ENCODE measurements at places on chromosomes 1 and 21.

DNA sequence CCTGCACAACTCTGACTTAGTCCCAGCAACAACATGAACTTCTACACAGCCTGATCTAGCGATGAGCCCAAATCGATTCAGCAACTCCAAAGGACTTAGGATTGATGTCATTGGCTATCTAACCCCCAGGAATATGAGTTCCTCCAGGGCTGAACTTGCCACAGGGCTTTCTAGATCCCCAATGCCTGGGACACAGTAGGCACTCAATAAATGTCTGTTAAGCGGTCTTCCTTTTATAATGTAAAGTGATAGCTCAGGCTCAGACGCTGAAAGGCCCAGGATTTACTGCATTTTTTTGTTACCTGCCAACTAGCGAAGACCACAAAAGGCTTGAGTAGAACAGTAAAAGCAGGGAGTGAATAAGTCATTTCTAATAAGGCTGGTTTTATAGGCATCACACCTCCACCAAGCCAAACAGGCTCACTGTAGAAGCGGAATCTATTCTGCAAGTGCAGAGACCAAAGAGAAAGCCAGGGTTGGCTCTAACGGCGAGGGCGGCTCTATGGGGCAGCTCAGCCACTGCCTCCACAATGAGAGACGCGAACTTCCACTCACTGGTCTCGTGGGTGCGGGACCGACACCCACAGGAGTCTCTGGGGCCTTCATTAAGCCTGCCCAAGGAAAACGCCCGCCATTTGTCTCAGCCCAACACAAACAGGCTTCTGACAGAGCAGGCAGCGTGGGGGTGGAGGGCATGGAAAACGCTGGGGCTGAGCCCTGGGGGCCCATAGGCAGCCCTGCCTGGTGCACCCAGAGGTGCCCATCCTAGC is 52.0 kb downstream of the HLCS start:
- no peak for DNase-seq

- no peak for DNase-seq
Measured at GRCh38 chr21:15015622-15016471, 49.0 kb downstream of the NRIP1 start.

DNA sequence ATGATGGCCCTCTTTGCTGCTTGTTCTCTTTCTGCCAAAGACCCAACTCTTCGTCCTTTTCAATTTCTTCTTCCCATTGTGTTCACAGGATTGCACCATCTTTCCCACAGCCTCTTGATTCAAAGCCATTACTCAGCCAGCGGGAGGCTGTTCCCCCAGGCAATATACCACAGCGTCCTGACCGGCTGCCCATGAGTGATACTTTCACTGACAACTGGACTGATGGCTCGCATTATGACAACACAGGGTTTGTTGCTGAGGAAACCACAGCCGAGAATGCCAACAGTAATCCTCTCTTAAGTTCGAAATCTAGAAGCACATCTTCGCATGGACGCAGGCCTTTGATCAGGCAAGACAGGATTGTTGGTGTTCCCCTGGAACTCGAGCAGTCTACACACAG is 167.4 kb downstream of the LRRC40 start:
- DNase-seq, result no peak

- DNase-seq, result no peak
Measured at GRCh38 chr21:19218163-19218562, 814.6 kb upstream of the TMPRSS15 start.

GRCh38 chr1:40691538-40692428 is at the start of gene NFYC:
TSS of gene NFYC (plus strand) at chr1:40691704. CDS start at chr1:40738844, 47,140 bp downstream.
- DNase-seq, result peak; percentile 97

DNA sequence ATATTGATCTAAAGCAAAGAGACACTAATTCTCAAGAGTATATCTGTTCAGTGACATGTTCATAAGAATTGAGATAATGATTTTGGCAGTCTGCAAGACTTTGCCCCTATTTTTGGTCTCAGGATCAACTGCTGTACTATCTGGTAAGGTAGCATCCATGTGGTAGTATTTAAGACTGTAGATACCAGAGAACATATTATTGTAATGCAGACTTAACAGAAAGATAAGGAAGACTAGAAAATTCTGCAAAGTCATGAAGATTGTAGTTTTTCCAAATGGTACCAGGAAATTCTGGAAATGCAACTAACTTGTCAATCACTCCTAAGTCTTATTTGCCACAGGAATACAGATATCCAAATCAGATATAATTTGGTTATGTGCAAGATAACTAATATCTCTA is 35.1 kb downstream of the RNF2 start:
- DNase-seq, result no peak

DNA sequence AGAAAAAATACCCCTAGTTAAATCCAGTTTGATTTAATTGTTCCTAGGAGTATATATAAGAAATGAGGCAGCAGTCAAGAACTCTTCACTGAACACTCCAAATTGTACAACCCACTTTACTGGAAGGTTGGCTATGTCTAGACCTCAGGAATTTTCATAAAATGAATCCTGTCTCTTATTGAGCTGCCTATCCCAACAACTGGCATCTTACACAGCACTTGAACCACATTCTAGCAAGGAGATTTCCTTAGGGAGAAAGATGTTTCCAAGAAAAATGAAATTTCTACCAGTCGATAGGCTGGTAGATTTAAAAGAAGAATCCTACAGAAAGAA is 16.3 kb downstream of the RNF19B start:
- no peak for DNase-seq

GRCh38 chr1:179042087-179042486 is 16.4 kb downstream of the FAM20B start:
- DNase-seq, result no peak

GRCh38 chr1:79363430-79363829 is 356.9 kb upstream of the ADGRL4 start:
- DNase-seq, result no peak

DNA sequence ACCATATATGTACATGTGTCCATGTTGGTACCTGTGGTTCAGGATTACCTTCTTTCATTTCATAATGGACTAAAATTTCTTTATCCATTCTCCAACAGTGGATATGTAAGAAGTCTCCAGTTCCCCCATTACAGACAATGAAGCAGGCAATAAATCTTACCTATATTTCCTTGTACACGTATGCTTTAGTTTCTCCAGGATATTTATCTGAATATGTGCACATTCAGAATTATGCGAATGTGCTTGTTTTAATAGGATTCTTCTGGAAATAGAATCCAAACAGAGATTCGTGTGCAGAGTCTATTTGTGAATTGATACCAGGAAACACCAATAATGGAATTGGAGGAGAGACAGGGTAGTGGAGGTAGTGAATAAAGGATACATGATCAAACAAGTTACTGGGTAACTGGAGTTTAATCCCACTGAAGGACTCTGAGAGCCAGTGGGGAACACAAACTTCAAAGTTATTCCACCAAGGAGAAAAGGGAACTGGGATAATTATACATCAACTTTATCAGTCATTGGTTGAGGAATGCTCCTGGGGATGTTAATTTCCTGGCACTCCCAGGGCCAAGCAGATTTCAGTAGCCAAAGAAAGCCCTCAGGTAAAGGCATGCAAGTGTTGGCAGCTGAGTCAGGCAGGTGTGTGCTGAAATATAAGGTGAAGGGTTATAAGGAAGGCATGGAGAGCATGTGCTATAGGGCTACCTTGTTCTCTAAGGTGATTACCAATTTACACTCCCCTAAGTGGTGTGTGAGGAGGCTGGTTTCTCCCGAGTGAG is 374.9 kb upstream of the PBX1 start:
- DNase-seq, result no peak
